ENCODE measurements at places on chromosomes 1 and 21.

GRCh38 chr1:31901838-31902509 lies 36.2 kb downstream of the PTP4A2 start:
- no peak for DNase-seq

DNA sequence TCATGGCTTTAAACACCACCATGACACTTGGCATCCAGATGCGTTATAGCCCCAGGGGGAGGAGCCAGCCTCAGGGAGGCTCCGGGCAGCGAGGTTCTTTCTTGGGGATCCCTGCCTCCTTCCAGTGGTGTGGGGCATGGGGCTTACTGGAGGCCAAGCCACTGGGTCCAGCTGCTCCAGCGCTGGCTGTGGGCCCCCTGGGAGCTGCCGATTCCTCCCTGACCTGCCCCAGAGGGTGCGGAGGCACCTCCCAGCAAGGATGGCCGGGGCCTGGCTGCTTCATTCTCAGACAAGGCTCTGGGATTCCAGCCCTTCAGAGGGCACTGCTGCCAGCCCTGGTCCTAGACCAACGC lies 159.3 kb downstream of the PEX14 start:
- no peak for DNase-seq

DNA sequence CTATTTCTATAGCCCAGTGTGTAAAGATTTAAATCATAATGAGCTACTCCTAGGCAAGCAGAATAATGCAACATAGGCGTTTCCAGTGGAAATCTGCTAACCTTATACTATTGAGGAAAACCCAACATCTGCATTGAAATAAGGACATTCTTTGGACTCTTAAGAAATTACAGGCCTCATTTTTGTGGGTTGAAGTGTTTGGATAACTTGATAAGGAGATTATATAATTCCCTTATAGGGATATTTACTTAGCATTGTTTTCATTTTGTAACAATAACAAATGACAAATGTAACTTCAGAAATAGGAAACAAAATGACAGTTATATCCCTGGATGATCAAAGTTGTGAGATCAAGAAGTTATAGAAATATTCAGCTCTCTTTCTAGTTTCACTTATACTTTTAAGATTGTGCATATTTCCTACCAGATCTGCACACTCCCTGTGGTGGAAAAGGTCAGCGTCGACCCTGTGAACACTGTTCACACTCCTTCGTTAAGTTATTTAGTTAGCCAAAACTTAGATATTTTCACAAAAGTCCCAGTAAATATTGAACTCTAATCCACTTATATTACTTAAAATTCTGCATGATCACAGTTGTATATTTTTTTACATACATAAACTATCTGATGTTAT lies 284.4 kb upstream of the C1orf105 start:
- DNase-seq = no peak

- DNase-seq = peak; percentile 75
Observed at GRCh38 chr1:154404984-154405746, at the start of gene IL6R. TSS of gene IL6R (plus strand) at chr1:154405343. CDS start at chr1:154405630, 287 bp downstream.

GRCh38 chr1:41514381-41514780 lies 29.9 kb upstream of the EDN2 start:
- no peak for DNase-seq

GRCh38 chr1:116680752-116681151 lies 13.2 kb upstream of the IGSF3 start:
- no peak for DNase-seq

GRCh38 chr1:42931108-42931539 lies 27.5 kb downstream of the SLC2A1 start:
- DNase-seq = peak; percentile 53

DNA sequence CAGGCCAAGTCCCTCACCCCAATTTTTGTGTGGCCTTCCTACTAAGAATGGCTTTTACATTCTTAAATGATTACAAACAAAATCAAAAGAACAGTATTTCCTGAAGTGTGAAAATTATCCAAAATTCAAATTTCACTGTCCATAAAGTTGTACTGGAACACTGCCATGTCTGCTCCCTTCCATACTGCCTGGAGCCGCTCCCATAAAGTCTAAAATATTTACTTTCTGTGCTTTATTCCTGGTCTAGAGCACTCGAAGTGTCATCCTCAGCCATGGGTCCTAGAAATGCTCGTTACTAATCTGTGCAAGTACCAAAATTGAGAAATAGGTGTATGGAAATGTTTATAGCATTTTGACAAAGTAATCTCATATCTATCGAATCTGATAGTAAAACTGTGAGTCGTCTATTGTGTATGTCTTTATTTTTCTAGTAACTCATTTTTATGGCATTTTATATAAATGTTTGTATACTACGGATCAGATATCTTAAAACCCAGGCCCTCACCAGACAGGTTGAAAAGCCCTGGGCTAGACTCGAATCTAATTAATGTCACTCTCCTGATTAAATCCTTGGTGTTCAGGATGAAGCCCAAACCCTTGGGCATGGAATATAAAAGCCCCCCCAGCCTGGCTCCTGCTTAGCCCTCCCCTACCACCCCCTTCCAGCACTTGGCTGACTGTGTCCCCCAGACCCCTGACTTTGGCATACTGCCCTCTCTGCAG lies 4.9 kb downstream of the LBR start:
- DNase-seq = no peak

GRCh38 chr1:9078015-9078751 lies 8.7 kb upstream of the SLC2A5 start:
- DNase-seq = no peak

DNA sequence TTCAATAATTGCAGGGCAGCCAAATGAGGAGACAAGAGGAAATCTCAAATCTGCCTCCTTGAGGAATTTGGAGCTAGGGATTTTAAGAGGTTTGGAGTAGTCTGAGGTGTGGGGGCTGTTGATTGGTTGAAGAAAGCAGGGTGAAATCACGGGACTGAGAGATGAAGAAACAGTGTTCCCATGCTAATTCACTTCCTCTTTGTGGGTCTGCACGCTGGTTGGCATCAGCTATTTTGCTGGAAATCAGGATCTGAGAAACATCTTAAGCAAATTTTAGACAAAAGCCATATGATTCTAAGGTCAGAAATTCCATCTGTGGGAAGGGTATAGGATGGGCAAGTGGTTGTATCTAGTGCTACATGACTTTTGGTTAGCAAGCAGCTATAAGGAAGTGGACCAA lies 107.1 kb upstream of the PAXBP1 start:
- no peak for DNase-seq

- no peak for DNase-seq
Observed at GRCh38 chr1:70906800-70907199, 140.8 kb downstream of the PTGER3 start.

GRCh38 chr1:185342017-185342416 lies 25.0 kb upstream of the IVNS1ABP start:
- DNase-seq = no peak

DNA sequence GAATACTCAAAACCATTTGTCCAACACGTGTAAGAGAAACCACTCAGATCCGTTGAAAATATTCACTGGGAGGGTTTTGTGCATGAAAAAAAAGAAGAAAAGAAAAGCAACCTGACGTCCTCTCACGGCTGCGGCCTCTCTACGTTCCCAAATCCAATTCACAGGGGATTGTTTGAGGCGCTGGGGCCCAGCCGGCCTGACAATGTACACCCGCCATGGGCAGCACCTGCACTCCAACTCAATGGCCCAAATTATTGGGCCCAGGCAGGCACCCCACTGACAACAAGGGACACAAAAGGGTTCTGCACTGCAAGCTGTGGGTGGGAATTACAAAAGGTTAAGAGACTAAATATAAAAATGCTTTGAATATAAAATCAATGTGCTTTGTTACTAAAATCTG lies 41.5 kb downstream of the MORN1 start:
- no peak for DNase-seq

DNA sequence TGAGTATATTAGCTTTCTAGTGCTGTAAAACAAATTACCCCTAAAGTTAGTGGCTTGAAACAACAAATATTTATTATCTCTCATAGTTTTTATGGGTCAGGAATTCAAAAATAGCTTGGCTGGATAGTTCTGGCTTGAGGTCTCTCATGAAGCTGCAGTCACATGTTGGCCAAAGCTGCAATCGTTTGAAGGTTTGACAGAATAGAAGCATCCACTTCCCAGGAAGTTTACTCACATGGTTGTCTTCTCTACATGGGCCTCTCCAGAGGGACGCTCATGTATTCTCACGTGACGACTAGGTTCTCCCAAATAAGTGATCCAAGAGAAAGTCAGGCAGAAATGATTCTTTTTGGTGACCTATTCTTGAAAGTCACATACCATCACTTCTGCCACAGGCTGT lies 99.1 kb downstream of the NIBAN1 start:
- no peak for DNase-seq

- DNase-seq = no peak
Observed at GRCh38 chr1:151832318-151832980, 847 bp upstream of the RORC start.

DNA sequence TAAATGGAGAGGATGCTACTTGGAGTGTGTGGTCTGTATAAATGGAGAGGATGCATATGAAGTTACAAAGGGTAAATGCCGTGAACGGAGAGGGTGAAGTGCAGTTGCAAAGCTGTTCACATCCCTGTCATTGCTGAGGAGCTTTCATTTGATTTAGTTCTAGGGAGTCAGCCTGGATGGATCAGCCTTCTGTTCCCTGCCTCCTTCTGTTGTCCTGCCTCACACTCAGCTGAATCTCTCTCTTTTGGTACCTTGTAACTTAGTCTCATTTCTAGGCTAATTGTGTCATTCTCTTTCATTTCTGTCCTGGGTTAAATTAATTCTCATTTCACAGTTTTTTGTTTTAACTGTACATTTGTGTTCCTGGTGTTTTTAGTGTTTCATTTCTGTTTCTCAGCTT lies 133.2 kb upstream of the COL6A1 start:
- no peak for DNase-seq

- DNase-seq = no peak
Observed at GRCh38 chr1:3364551-3364950, 89.9 kb upstream of the ARHGEF16 start.

DNA sequence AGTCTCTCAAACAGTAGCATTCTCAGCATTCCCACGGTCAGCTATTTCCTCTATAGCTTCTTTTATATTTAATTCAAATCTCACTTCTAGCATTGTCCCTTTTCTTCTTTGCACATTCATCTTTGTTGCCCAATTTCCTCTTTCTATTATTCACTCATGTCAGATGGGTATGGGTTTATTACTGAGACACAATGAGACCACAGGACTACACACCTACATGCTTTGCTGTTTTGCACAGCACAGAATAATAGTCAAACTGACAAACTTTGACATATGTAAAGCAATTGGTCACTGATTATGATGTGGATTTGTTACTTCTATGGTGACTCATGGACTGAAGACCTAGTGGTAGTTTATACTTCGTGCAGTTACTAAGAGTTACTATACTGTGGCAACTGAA lies 5.8 kb upstream of the CD1C start:
- no peak for DNase-seq

GRCh38 chr1:115729756-115730155 lies 38.8 kb downstream of the CASQ2 start:
- DNase-seq = no peak

DNA sequence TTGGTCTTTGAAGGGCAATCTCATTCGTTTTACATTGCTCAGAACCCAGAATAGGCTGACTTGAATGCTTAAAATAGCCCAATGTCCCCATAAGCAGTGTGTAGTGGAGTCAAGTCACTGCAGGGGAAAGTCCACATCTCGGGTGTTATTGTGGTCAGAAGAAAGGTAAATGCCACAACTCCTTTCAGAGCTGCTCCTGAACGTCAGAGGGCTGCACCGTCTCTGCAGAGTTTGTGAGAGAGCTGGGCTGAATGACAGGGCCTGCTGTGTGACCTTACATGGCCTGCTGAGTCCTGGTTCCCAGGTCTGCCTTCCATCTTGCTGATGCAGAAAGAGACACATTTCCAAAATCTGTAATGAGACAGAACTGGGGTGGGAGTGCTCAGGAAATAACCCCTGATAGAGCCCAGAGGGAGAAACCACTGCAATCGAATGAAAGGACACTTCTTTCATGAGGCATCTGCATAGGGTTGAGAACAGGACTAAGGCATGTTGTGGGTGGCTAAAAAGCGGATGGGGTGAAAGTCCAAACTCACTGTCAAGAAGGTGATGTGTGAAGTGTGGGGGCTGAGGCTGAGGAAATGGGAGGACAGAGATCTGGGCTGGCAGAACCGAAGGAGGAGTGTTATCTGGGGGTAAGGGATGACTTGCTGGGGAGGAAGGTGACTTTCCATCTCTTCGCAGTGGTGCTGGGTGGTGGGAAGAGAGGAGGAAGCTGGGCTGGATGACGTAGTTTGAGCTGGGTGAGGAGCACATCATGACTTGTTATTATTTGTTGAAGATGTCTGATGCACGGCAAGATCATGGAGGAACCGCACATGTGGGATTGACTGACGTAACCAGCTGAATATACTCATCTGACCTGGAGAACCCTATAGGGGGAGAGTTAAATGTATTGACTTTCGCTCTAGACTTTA lies 33.7 kb downstream of the XCL2 start:
- DNase-seq = peak; percentile 46

GRCh38 chr1:21652101-21652936 lies 16.8 kb downstream of the RAP1GAP start:
- no peak for DNase-seq

- DNase-seq = no peak
Observed at GRCh38 chr1:229636042-229636441, 10.0 kb downstream of the URB2 start.

DNA sequence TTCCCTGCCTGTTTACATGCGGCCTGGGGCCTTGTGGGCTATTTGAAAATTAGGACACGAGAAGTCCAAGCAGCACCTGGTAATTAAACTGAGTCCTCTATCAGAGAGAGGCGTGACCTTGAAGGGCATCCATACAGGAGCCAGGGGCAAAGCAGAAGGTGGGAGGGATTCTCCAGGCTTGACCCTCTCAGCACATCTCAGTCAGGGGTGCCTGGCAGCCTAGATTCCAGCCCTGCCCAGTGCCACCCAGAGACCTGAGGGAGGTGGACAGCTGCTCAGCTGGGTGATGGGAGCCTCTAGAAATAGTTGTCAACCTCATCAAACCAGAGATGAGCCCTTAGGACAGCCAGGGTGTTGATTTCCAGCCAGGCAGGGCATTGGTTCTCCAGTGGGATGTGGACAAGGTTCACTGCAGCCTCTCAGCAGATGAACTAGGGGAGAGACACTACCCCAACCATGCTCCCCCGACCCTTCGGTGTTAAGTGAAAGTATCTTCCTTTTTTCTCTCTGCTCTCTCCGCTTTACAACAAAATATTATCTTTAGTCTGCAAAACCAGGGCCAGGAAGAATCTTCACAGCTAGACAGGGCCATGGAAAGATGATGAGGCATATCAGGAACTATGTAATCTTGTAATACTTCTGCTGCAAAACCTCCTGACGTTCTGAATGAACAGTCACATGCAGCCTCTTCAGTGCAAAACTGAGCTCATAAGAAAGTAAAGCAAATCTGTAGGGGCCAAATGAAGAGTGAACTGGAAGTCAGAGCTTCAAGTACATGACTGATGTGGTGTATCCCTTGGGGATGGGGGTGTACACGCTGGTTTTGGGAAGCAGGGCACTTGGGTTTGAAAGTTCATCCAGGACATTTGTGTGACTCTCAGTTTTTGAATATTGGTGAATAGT lies 35.9 kb upstream of the ATP5PO start:
- no peak for DNase-seq
